Posterior vena cava (tissue), 2 donors: ENCODE measurements at places on chromosomes 13 and 19.
A peak's percentile ranks its signal among the peaks of the same experiment; 100 is the strongest.

GRCh38 chr13:50531917-50532899 is 311.3 kb downstream of the DLEU7 start:
- no peak for DNase-seq

GRCh38 chr13:39776439-39776838 is 121.0 kb downstream of the COG6 start:
- no peak for DNase-seq

- no peak for DNase-seq
Observed at GRCh38 chr13:75355609-75356008, 126.4 kb downstream of the TBC1D4 start.

GRCh38 chr13:98468361-98468760 is 108.5 kb downstream of the STK24 start:
- DNase-seq: no peak

GRCh38 chr13:38602266-38602665 is 84.6 kb upstream of the FREM2 start:
- no peak for DNase-seq

DNA sequence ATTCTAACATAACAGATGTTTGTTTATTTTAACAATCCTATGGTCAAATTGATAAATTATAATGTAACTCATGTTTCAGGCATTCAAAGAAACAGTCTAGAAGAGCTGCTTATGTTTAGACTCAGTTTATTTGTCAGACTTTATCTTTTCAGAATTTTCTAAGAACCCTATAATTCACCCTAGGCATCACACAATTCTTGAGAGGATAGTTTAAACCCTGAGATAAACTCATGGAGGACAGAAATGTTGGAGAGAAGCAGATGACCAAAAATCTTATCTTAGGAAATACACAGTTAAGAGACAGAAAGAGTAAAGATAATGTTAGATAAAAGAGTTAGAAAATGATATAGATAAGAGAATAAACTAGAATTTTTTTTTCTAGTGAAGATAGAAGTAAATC is 1185.7 kb upstream of the SLC10A2 start:
- DNase-seq: no peak

DNA sequence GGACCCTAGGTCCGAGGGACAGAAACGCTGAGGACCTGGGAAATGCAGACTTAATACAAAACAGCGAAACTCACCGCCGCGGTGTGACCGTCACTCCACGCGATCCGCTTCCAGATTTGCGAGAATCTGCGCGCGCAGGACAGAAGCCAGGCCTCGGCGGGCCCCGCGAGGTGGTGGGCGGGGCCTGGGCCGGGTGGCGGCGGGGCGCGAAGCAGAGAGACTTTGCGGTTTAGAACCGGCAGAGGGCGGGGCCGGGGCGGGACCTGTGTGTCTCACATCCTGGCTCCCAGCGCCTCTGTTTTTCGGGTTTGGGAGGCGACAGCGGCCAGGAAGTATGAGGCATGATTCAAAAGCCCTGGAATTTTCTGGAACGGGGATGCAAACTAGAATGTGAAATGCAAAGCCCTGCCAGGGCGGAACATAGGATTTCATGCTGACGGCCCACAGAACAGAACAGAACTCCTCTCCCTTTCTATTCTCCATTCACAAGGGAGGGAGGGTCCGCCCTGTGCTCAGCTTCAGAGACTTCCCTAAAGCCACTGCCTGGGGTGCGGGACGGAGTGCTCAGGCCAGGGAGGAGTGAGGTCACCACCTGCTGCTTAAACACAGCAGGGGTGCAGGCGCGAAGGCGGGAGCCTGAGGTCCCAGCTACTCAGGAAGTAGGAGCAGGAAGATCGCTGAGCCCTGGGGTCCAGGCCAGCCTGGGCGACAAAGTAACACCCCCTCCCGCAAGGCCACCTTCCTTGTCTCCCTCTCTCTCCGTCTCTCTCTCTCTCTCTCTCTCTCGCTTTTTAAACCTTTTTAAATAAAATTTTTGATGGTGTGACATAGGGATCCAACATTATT is 44.3 kb downstream of the ZNF611 start:
- DNase-seq: peak; percentile 98

DNA sequence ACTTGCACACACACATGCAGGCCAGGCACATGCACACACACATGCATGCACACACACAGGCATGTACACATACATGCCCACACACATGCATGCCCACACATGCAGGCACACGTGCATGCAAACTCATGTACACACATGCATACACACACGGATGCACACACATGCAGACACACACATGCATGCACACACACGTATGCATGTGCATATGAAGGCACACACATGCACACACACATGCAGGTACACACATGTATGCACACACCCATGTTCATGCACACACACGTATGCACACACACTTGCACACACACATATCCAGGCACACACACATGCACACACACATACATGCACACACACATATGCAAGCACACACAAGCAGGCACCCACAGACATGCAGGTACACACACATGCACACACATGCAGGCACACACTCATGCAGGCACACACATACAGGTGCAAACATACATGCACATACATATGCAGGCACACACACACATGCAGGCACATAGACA is 278.1 kb downstream of the LHFPL6 start:
- DNase-seq: no peak

DNA sequence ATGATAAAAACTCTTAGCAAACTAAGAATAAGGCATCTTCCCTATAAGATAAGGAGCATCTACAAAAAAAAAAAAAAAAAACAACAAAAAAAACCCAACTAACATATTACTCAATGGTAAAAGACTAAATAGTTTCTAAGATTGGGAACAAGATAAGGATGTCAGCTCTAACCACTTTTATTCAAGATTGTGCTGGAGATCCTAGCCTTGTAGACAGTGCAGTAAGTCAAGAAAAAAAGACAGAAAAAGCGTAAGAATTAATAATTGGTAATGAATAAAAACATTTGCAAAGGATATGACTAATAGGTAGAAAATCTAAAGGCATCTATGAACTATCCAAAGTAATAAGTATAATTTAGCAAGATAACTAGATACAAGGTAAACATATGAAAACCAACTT is 33.0 kb downstream of the ZIC2 start:
- DNase-seq: no peak

GRCh38 chr13:44796597-44797490 is 192.4 kb downstream of the NUFIP1 start:
- no peak for DNase-seq

- DNase-seq: no peak
Observed at GRCh38 chr19:45402298-45403061, 2.4 kb downstream of the PPP1R13L start.

- DNase-seq: no peak
Observed at GRCh38 chr13:101649488-101650126, 197.1 kb downstream of the ITGBL1 start.

DNA sequence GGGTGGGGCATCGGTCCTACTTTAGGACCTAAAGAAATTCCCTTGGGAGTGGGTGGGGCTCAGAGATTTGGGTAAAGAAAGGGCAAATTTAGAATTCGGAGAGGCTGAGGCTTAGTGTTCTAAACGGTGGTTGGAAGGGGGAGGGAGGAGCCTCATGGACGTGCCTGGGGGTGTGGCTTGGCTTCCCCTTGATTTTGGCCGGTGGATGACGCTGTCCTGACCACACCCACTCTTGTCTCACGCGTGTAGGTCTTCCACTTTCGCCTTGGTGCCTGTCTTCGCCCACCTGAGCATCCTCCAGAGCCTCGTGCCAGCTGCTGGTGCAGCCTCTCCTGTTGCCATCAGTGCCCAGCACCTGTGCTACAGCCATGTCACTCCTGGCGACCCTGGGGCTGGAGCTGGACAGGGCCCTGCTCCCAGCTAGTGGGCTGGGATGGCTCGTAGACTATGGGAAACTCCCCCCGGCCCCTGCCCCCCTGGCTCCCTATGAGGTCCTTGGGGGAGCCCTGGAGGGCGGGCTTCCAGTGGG is 1.2 kb upstream of the NUP62 start:
- DNase-seq: no peak

- DNase-seq: no peak
Observed at GRCh38 chr19:28103921-28104320, 1109.0 kb downstream of the UQCRFS1 start.

DNA sequence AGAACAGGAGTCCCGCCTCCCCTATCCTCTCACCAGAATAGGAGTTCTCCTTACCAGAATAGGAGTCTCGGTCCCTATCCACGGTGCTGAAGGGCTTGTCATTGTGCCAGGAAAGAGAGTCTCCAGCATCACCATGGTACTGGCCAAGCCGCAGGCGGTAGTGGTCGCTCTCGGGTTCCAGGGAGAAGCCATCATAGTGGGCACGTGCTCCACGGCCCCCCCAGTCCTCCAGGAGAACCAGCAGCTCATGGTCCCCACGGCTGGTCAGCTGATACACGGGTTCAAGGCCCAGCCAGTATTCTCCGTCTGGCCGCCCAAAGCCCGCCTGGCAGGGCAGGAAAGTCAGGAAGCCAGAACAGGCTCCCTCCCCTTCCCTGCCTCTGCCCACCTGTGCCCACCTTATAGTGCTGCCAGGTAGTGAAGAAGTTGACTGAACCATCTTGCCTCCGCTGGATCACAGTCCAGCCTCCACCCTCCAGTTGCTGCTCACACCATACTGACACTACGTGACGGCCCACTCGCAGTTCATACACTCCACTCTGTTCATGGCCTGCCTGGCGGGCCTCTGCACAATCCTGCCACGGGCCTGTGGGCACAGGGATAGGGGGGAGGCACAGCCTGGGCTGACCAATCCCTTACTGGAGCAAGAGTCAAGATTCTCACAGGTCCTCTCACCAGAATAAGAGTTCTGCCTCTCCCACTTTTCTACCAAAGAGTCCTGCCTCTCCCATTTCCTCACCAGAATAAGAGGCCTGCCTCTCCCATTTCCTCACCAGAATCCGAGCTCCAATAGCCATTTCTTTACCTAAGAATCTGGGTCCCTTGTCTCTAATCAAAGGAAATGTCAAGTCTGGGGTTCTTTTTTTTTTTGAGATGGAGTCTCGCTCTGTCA is 7.4 kb downstream of the SHFL start:
- DNase-seq: no peak

- no peak for DNase-seq
Observed at GRCh38 chr13:30915691-30916541, 9.8 kb downstream of the MEDAG start.

- no peak for DNase-seq
Observed at GRCh38 chr13:74104661-74105275, 29.4 kb downstream of the KLF12 start.
